ENCODE measurements at places on chromosomes 3 and 15.

- DNase-seq = no peak
These were observed 15.2 kb downstream of the TRPM1 start for GRCh38 chr15:31086344-31086743.

GRCh38 chr3:12622335-12622734 lies 41.6 kb downstream of the RAF1 start:
- DNase-seq = no peak

- peak; percentile 85 for DNase-seq
These were observed at the start of gene SKIC8 for GRCh38 chr15:78299101-78299930. SKIC8 (minus strand) TSS chr15:78299609; CDS start chr15:78295686, 3,923 bp downstream.

- no peak for DNase-seq
These were observed 66.0 kb downstream of the RBMS3 start for GRCh38 chr3:29346828-29347227.

DNA sequence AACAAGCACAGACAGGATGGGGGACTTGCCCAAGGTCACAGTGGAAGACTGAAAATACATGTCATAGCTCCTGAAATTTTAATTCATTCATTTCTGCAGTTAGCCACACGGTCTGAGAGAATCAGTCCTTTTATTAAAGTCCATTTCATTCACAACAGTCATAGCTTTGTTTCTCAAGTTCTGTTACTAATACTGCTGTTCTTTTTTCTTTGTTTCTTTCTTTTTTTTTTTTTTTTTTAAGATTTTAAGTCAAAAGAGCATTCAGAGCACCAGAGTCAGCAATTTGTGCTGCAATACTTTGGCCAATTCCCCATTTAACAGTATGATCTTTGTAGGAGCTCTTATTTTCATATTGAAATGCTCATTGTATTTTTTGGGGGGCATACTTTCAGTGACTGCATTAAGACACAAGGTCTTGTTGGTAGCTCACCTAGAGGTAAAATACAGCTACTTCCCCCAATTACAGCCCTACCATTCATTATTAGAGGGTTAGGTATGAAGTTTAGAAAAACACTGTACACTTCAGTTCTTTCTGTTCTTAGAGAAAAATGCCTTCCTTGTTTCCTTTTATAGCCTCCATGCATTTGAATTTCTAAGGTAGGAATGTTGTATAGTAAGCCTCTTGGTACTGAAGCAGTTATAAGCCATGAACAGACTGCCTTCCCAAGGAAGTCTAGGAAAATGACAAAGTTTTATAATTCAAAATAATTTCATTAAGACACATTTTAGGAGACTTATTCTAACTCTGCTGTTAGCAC lies 9.6 kb downstream of the GALK2 start:
- DNase-seq = no peak

DNA sequence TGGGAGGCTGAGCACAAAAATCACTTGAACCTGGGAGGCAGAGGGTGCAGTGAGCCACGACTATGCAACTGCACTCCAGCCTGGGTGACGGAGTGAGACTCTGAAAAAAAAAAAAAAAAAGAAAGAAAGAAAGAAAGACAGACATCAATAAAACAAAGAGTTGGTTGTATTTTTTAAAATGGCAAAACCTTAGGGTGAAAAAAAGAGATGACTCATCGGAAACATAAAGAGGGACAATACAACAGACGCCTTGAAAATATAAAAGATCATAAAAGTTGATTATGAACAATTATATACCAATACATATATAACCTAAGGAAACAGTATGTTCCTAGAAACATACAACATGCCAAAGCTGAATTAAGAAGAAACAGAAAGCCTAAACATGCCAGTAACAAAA lies 92.8 kb downstream of the SCAPER start:
- no peak for DNase-seq

- DNase-seq = peak; percentile 82
These were observed 65.5 kb downstream of the PEX5L start for GRCh38 chr3:179971280-179971679.

DNA sequence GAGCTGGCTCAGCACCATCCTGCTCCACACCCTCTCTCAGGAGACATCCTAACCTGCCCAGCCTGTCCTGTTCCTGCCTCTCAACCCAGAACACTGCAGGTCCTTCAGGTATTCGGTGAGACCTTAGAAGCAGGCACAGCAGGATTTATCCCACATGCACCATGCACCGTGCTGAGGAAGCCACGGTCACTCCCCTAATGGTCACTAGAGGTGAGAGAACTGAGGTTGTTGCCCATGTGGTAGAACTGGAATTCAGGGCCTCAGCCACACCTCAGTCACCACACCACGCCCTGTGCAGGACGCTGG lies 36.9 kb downstream of the APBA2 start:
- DNase-seq = no peak

GRCh38 chr15:41952013-41952563 lies 20.3 kb downstream of the EHD4 start:
- no peak for DNase-seq

DNA sequence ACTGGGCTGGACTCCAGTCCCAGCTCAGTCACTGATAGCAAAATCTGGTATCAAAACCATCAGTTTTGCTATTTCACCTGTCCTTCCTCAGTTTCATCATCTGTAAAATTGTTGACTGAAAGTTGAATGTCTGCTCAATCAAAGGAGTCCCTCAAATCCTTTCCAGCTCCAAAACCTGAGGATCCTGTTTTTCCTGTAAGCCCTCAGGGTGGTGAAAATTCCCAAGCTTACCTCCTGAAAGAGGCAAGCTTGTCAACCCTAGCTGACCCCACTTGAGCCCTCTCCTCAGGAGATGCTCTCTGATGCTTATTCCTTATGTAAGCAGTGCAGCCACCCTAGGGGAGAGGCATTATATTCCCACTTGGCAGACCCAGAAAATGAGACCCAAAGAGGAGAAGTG lies 82.6 kb downstream of the HMG20A start:
- DNase-seq = no peak

- DNase-seq = no peak
These were observed 787 bp upstream of the SLMAP start for GRCh38 chr3:57755368-57755675.

- DNase-seq = no peak
These were observed 22.7 kb upstream of the NIPA2 start for GRCh38 chr15:22815766-22816165.

GRCh38 chr3:46966811-46967210 lies 9.7 kb downstream of the CCDC12 start:
- no peak for DNase-seq

- DNase-seq = no peak
These were observed 616.9 kb upstream of the GBE1 start for GRCh38 chr3:82378392-82378791.

DNA sequence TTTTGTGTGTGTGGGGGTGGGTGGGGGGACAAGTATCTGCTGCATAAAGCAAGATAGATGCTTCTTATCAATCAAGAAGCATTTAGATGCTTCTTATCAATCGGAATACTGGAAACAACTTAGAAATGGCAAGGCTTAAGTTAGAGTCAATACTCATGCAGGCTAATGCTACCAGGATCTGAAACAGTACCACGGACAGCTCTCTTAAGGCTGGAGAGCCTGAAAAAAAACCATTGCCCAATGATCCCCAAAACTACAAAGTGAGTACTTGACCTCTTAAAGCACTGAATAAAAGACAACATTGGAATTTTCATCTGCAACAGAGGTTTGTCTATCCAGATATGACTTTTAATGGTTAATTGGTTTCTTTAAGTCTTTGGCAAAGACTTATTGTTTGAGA lies 262.3 kb downstream of the GAP43 start:
- DNase-seq = no peak

DNA sequence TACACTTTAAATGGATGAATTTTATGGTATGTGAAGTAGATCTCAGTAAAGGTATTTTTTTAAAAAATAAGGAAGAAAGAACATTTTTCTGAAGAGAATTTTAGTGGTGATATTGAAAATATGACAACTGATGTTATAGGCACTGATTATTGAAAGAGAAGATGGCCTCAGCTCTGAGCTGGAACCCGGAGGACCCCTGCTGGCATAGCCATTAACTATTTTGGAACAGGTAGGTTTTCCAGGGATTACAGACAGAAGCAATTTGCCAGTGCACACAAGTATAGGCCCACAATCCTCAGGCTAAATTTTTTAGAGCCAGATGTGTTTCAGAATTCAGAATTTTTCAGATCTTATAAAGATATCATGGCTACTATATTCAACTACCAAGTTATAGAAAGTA lies 315.9 kb upstream of the GPR149 start:
- no peak for DNase-seq

DNA sequence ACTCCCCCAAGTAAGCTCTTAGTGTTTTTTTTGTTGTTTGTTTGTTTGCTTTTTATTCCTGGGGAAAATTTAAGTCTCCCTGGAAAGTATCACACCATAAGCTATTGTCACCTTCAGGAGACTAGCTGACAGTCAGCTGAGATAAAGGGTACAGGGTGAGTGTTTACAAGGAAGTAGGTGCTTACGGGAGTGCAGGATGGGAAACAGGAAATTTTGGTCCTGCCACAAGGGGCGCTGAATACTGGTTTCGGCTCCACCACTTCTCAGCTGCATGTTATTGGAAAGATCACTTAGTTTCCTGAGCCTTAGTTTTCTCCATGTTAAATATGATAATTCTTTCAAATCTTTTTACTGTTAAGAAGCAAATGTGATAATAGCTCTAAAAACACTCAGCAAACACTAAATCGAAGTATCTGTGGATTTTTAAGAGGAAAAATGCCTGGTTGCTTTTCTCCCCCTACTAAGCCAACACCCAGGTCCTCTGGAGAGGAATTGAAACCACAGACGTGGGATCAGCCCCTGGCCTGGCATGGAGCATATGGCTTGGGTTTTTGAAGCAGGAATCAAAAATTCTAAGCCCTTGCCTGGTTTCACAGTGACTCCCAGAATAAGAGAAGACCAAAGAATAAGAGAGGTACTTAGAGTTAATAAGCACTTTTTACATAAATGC lies 90.7 kb downstream of the SCN11A start:
- DNase-seq = peak; percentile 28

DNA sequence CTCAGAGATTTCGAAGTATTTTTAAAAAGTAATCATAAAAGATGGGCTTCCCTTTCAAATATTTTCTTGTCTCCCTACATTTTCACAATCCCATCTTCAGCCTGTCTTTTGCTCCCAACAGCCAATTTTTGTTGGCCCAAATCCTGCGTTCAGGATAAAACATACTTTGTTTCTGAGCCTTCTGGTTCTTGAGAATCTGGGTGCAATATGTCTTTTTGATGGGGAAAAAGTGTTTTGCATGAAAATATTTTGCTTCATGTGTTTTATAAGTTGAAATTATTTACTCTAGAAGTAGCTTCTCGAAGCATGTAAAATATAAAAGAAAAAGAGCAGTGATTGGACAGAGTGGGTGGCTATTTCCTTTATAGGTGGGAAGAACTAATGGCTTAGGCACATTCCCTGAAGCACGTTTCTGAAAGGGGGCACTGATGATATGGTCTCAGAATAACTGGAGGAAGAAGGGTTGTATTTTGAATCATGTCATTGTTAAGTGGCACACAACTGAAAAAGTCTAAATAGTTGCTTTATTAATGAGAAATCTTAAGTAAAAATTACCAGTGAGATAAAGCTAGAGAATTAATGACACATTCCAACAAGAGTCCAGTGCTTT lies 3.9 kb downstream of the UNC13C start:
- no peak for DNase-seq

DNA sequence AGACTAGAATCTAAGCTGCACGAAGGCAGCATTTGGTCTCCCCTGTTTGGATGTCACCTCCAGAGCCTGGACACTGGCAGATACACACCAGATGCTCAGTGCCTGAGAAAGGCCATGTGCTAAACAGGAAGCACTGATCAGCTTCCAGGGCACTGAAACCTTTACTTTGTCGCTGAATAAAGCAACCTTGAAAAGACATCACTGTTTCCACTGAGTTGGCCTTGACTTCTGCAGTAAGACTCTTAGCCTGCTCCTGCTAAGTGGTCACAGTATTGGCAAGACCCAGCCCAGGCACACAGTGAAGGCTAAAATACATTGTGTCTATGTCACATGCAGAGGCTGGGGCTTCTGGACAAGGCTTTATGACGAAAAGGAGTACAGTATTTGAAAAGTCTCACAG lies 104.3 kb upstream of the ICE2 start:
- DNase-seq = no peak

DNA sequence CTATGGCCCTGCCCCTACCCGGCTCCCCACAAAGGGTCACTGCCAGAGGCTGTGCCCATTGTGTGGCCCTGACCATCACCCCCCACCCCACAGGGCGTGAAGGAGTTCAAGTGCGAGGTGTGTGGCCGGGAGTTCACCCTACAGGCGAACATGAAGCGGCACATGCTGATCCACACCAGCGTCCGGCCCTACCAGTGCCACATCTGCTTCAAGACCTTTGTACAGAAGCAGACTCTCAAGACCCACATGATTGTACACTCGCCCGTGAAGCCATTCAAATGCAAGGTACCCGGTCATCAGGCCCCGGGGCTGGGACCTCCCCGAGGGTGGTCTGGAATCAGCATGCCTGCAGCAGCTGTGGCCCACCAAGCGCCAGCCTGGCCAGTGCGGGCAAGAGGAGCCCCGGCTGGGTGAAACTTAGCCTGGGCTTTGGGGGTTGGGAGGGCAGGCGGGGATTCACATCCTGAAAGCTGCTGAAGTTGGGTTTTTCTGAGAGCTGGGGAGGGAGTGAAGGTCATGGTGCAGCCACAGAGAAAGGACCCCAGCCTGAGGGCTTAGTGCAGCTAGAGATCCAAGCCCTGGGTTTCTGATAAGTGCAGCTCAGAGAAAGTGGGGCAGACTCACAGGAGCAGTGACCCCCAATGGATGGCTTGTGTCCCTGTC lies 29.2 kb downstream of the IDH2 start:
- DNase-seq = no peak

DNA sequence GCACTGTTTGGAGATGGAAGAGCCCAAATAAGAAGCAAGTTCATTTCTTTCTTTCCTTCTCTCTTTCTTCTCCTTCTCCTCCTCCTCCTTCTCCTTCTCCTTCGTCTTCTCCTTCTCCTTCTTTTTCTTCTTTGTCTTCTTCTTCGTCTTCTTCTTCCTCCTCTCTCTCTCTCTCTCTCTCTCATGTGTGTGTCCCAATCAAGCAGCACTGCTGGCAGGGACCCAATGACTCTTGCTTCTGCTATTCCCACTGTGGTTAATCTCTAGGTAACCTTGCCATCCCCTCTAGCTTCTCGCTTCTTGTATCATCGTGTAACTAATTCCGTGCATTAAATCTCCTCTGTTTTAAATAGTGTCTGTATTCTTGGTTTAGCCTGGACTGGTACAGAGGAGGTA lies 26.1 kb upstream of the ZNF280D start:
- no peak for DNase-seq

DNA sequence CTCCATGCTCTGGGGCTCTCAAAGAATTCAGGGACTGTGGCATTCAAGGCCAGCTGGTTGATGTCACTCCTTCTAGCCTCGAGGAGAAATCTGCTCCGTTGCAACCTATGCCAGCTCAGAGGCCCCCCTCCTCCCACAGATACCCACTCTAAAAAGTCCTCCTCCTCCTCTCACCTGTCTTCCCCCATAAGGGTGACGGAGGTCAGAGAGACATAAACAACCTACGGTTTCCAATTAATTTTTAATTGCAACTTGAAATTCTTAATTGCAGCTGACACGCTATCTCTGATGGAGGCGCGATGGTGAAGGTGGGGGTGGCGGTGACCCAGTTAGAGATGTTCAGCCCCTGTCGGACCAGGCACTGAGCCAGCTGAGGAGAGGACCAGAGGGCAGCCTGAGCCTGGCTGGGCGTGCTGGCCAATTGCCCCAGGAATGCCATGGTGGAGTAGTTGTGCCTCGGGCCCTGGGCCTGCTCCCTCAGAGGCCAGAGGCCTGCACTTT lies 43.2 kb upstream of the INSYN1 start:
- DNase-seq = no peak

All from NCI-H524 treated with DMSO at 0.1 percent for 48 hours (cell line).